ENCODE measurements at places on chromosomes 13 and 19.

DNA sequence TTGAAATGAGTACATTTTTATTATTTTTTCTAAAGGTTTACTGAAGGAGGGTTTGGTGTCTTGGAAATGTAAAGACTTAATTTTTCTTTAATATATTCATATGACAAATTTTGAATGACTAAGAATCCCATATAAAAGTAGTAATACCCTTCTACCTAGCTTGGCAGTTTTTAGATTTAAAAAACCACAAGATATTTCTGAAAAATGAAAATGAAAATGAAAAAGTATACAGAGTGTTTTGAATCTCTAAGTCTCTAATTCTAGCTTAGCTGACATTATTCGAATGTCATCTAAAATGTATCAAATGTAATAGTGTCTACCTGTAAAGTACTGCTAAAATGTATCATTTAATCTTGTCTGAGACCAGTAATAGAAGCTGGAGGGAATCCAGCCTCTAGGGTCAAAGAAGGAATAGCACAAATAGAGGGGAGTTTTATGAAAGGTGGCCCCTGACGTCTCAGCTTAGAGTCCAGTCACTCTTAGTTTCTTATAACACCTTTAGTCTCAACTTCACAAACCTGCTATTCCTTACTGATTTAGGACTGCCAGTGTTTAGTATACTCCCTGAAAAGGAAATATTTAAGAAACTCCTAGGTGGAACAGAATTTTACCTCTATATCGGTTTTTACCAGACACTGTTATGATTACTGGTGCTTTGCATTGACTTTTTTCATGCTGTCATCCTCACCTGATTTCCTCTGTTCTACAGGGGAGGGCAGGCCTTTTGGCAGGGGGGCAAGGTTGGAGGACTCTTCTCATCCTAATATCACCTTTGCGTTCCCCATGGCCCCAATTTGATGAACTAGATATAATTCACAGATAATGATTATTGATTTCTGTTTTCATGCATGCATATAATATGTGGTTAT is 16.2 kb upstream of the MIR17HG start:
- DNase-seq, result no peak

DNA sequence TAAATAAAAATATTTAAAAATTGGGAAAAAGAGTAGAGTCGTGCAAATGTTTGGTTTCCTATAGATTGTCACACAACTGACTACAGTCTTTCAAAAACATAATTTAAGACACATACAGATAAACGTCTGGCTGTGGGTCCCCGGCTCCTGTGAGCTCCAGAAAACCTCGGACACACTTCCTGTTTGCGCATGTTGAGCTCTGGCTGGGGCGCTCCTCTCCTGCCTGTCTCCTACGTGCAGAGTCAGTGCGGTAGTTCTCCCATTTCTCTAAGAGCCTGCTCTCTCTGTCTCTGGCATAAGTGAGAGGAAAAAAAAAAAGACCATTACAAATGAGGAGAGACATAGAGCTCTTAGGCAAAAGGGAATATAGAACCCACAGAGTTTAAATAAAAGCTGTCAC is 128.2 kb upstream of the OBI1 start:
- no peak for DNase-seq

DNA sequence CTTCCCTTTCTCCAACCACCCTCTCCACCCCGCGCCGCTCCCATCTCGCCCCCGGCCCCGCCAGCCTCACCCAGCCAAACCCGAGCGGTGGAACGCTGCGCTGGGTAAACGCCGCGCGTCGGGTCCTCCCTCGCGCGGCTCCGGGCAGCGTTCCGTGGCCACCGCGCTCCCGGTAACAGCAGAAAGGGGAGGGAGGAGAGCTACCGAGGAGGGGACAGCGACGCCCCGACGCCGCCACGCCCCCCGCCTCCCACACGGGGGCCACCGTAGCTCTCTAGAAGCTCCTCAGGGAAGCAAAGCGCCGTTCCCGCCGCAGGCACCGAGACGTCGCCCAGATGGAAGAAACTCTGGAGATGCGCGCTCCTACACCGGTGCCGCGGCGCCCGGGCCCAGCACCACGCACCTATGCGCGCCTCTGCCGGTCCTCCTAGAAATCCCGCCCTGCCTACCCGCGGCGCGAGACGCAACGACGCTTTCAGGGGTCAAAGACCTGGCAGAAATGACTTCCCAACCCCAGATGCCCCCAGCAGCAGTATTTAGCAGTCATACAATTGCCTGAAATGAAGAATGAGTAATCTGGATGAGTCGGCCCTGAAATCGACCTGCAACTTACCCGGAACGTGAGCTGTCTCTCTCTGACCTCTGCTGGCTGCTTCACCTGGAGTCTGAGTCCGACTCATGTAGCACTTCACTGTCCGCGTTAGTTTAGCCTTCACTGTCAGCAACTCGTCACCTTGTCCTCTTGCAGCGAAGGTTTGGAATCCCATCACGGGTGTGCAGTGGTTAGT is at the start of gene RUBCNL:
TSS of gene RUBCNL (minus strand) at position 189 of the 788 bp plus-strand sequence. CDS start 14,777 bp downstream, outside the sequence.
- DNase-seq, result peak; percentile 3

GRCh38 chr19:58067240-58067912 is 8.3 kb downstream of the ZNF135 start:
- no peak for DNase-seq

DNA sequence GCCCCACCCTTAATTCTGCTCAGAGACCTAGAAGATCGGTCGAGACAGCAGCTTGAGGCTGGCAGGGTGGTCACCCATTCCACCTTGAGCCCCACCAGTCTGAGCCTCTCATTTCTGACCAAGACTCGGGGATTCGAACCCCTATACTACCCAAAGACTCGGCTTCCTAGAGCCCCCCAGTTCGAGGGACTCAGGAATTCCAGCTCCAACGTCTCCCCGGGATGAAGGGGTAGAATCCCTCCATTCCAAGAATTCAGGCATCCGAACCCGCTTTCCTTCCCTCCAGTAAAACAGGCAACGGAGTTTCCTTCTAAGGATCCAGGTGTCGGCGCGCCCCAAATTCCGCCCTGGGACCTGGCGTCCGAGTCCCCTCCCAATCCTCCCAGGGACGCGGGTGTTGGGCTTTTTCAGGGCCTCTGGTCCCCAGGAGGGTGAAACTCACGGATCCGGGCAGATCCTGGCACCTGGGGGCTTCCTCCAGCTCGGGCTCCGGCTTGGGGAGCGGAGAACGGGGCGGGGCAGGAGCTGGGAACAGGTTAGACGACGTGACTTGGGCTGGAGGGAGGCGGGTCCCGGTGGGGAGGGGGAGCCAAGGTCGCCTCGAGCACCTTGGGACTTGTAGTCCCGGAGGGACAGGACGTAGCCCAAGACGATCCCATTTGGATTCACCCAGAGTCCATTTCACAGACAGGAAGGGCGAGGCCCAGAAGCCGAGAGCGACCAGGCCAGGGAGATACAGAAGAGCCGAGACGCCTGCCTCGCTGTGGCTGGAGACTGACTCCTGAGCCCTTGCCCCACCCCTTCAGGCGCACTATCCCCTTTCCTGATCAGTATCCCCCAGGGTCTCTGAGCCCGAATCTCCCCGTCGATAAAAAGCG is at the start of gene PPP1R13L:
TSS of gene PPP1R13L (minus strand) at position 513 of the 878 bp plus-strand sequence. CDS start 6,751 bp downstream, outside the sequence.
- peak; percentile 25 for DNase-seq

DNA sequence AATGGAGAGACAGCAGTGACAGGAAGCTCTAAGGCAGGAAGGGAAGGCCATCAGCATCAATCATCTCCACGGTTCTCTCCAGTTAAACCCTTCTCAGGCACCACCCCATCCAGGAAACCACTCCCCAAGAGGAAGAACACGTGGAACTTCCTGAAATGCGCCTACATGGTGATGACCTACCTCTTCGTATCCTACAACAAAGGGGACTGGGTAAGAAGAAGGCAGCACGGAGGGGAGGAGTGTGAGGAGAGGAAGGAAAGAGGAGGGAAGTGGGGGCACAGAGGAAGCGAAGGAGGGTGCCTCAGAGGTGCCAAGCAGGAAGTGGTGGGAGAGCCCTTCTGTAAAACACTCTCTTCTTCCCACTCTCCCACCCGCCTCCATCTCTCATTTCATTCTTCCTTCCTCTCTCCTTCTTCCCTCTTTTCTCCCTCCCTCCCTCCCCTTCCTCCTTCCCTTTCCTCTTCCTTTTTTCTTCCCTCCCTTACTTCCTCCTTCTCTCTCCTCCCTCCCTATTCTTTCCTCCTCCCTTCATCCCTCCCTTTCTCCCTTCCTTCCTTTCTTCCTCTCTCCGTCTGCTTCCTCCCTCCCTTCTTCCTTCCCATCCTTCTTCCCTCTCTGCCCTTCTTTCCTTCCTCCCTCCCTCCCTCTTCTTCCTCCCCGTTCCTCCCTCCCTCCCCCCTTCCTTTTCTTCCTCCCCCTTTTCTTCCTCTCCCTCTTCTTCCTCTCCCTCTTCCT is 12.6 kb downstream of the ZSCAN5A start:
- no peak for DNase-seq

DNA sequence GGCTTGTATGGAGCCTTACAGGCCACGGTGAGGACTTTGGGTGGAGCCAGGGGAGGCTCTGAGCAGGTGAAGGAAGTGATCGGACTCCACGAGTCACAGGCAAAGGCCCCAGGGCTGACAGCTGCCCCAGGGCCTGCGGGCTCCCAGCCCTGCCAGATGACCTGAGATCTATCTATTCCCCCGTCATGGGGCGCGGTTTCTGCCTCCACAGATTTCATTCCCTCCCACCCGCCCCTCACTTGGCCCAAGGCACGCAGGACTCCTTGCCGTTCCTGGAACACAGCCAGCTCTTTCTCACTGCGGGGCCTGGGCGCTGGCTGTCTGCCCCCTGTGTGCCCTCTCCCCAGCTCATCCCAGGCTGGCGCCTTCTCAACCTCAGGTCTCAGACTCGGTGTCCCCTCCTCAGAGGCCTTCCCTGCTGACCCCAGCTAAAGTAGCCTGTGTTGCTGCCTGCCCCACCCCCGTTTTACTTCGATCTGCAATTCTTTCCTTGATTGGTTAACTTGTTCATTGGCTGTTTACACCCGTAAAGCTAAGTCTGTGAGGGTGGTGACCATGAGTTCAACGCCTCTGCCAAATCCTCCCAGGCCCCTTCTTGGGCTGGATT is 13.9 kb upstream of the PAK4 start:
- no peak for DNase-seq

DNA sequence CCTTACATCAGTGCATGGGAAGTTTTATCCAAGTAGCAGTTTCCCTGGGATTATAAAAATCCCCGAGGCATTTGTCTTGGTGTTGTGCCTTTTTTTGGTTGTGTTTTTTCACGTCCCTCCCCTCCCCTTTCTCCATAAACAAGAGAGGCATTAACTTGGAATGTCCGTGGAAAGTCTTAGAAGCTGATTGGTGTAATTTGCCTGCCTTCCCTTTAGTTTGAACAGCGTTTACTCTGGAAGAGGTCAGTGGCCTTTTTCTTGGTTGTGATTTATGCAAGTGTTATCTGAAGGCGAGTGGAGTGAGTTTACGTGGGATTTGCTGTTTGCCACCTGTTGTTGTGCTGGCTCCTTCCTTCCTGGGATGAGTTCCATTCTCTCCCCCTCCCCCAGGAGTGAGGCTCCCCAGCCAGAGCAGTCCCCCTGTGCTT is 7.2 kb downstream of the ACTN4 start:
- DNase-seq, result no peak

DNA sequence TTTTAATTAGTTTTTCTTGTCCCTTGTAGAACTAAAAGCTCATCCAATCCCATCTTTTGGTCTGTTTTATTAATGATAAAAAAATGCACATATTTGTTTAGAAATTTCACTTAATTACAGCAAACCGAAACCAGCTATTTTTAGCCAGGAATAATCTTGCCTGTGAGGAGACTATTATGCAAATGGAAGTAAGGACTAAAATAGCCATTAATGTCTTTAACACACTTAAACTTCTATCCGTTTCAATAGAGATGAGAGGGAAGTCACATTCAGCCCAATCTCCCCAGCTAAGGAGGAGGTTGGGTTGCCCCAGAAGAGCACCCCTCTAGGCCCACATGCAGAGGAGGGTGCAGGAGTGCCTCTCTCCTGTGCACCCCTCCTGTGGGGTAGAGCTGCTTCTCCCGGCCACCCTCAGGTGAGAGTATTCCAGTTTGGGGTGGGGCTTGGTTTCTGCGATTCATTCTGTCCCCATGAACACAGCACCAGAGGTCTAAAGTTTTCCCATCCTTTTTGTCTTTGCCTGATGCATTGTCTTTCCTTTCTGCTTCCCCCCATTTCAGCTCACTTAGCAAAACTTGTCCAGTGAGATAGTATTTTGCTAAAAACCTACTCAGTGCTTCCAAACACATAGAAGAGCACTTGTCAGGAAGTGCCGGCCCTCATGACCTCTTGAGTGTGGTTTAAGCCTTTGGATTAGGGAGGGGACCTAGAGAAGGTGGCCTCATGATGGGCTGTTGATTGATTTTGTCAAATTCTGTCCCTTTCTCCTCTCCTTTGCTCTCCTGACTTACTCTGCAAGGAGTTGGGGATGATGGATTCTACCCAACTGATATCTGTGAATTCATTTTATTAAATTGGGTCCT is 28.2 kb downstream of the FGF9 start:
- DNase-seq, result no peak

Data from activated T-helper 9 cell treated with anti-CD3 and anti-CD28 coated beads, Interleukin-2, amount 50 U/mL, for 16 hours (primary cell).